ENCODE measurements at places on chromosomes 3 and 15. TPM values are rescaled to one million over a fixed set of nuclear protein-coding genes. Genes with fewer than 3 reads are reported as not detected.

GRCh38 chr15:89665449-89666181 is 10.3 kb upstream of the KIF7 start:
- no peak for DNase-seq

The APBA2 gene
- total RNA-seq = 51.4 TPM

The VPS18 gene
- total RNA-seq = 66.0 TPM

GRCh38 chr3:127097072-127097405 is 95.9 kb upstream of the PRR23E start:
- DNase-seq = no peak

DNA sequence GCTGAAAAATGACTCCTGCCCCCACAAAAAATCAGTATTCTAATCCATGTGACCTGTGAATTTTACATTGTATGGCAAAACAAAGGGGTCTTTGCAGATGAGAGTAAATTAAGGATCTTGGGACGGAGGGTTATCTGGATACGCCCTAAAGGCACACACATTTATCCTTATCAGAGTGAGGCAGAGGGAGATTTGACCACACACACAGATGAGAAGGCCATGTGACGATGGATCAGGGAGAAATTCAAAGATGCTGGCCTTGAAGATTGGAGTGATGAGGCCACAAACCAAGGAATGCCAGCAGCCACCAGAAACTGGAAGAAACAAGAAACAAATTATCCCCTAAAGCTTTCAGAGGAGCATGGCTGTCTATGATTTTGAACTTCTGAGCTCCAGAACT is 288.5 kb downstream of the XXYLT1 start:
- no peak for DNase-seq

DNA sequence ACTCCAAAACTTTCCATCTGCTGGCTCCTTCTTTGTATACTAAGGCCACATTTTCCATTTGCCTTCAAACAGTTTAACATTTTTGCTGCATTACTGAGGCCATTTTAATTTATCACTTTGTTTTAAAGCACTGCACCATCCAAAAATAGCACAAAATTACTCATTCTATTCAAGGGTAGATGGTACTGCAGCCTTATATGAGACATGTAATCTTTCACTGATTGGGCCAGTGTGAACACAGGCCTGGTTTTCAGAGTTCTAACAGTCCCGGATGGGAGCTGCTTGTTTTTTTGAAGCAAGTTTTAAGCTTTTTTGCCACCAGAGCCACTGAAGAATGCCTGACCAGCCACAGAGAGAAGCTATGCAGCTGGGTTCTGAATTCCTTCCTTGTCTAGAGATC is 172.3 kb upstream of the TSC22D2 start:
- DNase-seq = no peak

GRCh38 chr15:101063891-101064794 is 145.0 kb downstream of the LRRK1 start:
- DNase-seq = no peak

The PRR20G gene
- not detected for total RNA-seq

DNA sequence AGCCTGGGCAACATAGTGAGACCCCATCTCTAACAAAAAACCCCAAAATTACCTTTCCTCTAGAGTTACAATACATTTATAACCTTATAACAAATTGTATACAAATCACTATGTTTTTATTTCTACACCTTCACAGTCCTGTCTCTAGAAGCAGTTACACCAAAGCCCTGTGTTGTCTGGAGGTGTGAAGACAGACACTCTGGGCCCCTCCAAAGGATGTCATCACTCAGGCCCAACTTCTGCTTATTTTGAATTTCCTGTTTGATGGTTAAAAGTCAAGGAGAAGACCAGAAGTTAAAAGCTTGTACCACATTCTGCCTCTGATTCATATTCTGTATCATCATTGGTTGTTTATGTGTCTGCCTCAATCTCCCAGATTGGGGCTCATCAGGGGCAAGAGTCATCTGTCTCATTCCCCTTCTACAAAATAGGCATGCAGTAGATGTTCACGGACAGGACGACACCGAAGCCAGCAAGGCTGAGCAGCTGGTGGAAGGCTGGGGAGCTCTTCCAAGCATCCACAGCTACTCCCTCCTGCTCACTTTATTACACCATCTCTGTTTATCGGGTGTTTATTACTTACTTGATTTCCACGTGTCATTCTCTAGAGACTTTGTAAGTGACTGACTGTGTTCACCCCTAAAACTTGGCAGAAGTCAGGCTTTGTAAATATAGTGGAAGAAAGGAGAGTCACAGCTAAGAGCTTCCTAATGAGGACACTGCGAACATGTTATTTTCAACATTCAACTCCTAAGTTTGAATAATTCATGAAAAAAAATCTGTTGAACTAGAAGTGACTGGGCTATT is 136.8 kb upstream of the ANKRD28 start:
- no peak for DNase-seq

DNA sequence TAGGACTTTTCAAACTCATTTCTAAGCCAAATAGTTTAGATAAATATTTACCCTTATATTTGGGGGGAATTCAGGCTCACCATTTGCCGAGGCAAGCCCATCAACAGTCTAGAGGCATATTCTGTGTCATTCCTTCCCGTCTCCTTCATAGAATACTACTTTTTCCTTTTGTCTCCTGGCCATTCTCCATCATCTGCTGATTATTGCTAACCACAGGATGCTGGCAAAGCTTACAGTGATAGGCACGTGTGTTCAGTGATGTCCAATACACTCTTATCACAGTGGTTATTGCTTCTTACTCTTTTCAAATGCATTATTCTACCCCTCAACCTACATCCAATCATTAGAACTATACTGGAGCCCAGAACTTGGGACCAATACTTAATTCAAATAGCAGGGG is 130.6 kb upstream of the ZBED2 start:
- DNase-seq = no peak

DNA sequence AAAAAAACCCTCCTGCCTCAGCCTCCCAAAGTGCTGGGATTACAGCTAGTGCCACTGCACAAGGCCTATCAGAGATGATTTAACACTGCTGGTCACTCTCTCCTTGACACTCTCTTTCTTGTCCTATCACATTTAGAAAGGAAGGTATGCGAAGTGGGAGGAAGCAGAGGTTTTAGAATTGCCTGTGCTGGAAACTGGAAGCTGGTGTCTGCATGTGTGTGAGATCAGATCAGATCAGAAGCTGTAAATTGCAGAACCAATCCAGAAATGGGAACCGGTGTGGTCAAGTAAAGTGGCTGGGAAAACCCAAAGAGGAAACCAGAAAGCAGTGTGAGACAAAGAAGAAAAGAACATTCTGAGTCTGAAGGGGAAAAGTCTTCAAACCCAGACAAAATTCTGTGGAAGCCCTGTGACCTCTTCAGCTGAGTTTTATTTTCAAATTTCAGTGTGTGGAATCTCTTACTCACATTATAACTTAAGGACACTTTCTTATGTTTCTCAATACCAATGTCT is 2.8 kb downstream of the EFHB start:
- DNase-seq = no peak

DNA sequence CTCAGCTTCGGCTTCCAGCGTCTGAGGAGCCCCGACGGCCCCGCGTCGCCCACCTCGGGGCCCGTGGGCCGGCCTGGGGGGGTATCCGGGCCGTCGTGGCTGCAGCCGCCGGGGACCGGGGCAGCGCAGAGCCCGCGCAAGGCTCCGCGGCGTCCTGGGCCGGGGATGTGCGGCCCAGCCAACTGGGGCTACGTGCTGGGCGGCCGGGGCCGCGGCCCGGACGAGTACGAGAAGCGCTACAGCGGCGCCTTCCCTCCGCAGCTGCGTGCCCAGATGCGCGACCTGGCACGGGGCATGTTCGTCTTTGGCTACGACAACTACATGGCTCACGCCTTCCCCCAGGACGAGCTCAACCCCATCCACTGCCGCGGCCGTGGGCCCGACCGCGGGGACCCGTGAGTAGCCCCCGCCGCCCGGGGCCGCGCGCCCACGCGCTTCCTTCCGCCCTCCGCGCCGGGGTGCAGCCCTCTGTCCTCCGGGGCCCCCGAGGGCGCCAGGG is 462 bp downstream of the EDEM1 start:
- no peak for DNase-seq

- no peak for DNase-seq
Observed at GRCh38 chr3:144491333-144491732, 519.7 kb downstream of the DIPK2A start.

DNA sequence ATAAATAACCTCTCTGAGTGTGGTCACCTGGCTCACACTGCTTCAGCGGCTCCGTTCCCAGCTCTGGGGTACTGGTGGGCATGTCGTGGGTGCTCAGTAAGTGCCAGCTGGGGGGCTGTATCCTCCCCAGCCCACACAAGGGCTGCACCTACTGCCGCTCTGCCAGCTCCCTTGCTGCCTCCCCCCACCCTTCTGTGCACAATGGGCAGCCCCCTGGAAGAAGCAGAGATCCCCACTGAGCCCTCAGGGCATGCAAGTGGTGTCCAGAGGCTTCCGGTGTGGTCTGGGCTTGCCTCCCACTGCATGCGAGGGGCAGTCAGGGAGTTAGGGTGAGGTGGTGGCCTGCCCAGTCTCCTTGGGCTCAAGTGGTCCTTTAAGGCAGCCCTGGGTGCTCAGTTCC is 58.3 kb upstream of the TRPM1 start:
- DNase-seq = no peak

DNA sequence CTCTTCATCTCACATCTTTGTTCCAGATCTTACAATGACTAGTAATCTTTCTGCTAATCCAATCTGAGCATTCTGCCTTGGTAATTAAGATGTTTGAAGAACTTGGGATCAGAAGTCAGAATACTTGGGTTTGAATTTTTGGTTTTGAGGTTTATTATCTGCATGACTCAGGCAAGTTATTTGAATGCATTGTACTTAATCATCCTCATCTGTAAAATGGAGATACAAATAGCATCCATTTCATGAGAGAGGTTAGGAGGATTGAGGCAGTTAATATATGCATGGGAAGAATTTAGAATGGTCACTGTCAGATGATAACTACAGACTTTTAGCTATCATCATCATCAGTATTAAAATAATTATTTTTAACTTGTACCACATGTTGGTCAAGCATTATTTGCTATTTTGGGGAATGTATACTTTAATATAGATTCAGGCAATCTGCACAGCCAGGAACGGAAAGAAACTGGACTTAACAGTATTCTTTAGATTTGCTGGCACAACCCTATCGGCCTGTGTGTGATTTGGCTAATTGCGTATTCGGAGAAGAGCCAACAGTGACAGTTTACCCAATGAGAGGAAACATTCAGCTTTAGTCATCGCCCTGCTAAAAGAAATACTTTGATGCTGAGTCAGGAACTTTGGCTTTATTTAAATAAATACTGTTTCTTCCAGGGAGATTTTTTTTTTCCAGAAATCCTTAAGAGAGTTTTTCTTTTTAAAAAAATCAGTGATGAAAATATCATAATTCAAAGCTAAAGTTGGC is 600.0 kb downstream of the ROBO1 start:
- peak; percentile 7 for DNase-seq

DNA sequence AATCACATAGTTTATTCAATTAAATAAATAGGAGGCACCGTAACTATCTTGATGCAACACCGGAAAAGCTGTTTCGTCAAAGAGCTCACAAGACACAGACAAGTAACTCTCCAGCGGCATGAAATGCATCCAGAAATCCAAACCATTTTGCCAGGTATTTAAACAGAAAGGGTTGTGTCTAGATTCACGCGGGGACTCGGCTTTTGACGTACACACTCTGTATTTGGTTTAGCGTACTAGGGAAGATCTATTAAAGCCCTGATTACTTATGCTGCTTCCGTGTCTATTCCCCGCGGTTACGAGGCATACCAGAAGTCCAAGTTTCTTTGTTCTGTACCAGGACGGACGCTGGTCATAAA is 718 bp downstream of the BNIP2 start:
- no peak for DNase-seq

- DNase-seq = no peak
Observed at GRCh38 chr3:167899093-167899492, 163.6 kb downstream of the SERPINI1 start.

DNA sequence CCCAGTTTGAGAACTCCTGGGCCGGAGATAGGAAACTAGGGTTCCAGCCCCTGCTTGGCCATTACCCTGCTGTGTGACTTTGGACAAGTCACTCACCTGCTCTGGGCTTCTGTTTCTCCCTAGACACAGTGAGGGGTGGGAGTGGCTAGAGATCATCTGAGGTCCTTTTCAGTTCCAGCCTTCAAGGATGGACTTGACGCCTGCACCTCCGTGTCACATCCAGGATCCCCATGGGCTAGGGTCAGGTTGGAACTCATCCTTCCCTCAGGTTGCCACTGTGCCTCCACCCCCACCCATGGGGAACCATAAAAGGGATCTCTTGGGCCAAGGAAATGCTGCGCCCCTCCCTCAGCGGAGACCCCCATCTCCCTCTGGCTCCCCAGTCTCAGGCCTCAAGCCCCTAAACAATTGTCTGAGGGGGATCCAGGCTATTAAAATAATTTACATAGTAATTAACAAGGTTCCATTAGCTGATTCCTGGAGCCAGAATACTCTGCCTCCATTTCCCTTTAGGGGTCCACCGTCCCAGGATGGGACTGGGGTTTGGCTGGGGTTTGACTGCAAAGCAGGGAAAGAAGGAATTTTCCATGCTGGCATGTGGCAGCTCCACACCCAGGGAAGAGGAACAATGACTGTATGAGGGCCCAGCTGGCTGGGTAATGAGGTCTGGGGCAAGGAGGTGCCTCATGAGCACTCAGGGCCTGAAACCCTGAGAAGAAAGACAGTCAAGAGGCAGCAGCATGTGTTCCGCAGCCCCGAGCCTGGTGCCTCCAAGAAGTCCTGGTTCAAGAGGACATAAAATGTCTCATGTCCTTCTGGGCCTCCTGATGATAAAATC is 177.7 kb downstream of the SMAD6 start:
- no peak for DNase-seq

GRCh38 chr3:83514130-83514914 is 1444.5 kb upstream of the CADM2 start:
- DNase-seq = peak; percentile 42

The OXTR gene
- 2.0 TPM for total RNA-seq

The LSAMP gene
- total RNA-seq = 12.2 TPM

The IL20RB gene
- 0.89 TPM for total RNA-seq

The CADM2 gene
- 0.14 TPM for total RNA-seq

The KIF7 gene
- 5.4 TPM for total RNA-seq

- DNase-seq = no peak
Observed at GRCh38 chr3:13496879-13497278, 16.8 kb downstream of the HDAC11 start.

- no peak for DNase-seq
Observed at GRCh38 chr3:31953091-31953490, 28.0 kb downstream of the OSBPL10 start.

DNA sequence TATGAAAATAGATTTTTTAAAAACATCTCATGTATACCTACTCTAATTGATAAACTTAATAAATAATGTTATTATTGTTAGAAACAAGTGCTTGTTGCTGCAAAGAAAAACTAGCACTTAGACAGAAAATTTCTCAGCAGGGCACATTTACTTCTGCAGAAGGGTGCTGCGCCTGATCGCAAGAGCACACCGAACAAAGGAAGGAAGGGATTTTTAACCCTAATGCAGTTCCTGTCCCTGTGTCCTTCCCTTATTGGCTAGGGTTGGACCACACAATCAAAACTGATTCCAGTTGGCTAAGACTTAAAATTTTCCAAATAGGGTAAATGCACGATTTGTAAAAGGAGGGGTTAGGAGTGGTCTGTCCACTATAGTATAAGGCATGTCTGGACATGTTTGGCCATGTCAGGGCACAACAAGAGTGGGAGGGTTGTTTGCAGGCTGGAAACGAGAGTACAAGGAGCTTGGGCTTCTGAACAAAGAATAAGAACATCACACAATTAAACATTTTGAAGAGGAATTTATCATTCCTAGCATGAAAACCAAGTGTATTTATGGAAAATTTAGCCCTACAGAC is 4.7 kb downstream of the DTWD1 start:
- no peak for DNase-seq

- no peak for DNase-seq
Observed at GRCh38 chr3:134923286-134923685, 128.2 kb downstream of the EPHB1 start.

- DNase-seq = no peak
Observed at GRCh38 chr3:193861012-193861411, 268.0 kb downstream of the OPA1 start.

Measured in kidney epithelial cell (primary cell).